Fibroblast of villous mesenchyme (primary cell): ENCODE measurements at places on chromosomes 4 and X. TPM values are rescaled to one million over a fixed set of nuclear protein-coding genes. Genes with fewer than 3 reads are reported as not detected.

ZMAT1 gene
- 0.43 and 0.64 TPM in 2 replicates for total RNA-seq

ELF4 gene
- total RNA-seq: 16.4 and 21.3 TPM in 2 replicates

CTAG1A gene
- total RNA-seq: not detected in 2 replicates

DYNLT3 gene
- total RNA-seq: 79.9 and 87.0 TPM in 2 replicates

EDA2R gene
- 8.1 and 18.1 TPM in 2 replicates for total RNA-seq

TNMD gene
- total RNA-seq: not detected in 2 replicates

PFKFB1 gene
- total RNA-seq: under 0.01 TPM in 1 of 2 replicates, not detected in the other

ELK1 gene
- total RNA-seq: 21.2 and 22.5 TPM in 2 replicates

TCEAL7 gene
- total RNA-seq: 37.0 and 44.5 TPM in 2 replicates

SUPT20HL2 gene
- under 0.01 TPM in 1 of 2 replicates, not detected in the other for total RNA-seq

MAGEB2 gene
- total RNA-seq: 2.6 TPM in 1 of 2 replicates, not detected in the other

OSTC gene
- total RNA-seq: 277 and 451 TPM in 2 replicates

STPG2 gene
- total RNA-seq: under 0.01 and 0.32 TPM in 2 replicates

SULT1E1 gene
- total RNA-seq: under 0.01 and 0.97 TPM in 2 replicates

AADAT gene
- total RNA-seq: 3.9 TPM in 2 replicates

FOXP3 gene
- under 0.01 TPM in 1 of 2 replicates, not detected in the other for total RNA-seq

HSFX3 gene
- not detected in 2 replicates for total RNA-seq

ERAS gene
- not detected in 2 replicates for total RNA-seq

TRMT10A gene
- 4.5 and 5.6 TPM in 2 replicates for total RNA-seq

GCNA gene
- 1.6 and 2.6 TPM in 2 replicates for total RNA-seq

MAML3 gene
- total RNA-seq: 4.2 and 6.5 TPM in 2 replicates

TRPC3 gene
- total RNA-seq: 0.97 and 1.3 TPM in 2 replicates

P2RY4 gene
- not detected in 2 replicates for total RNA-seq

CHST7 gene
- 10.0 and 13.8 TPM in 2 replicates for total RNA-seq

ZFYVE28 gene
- 3.2 and 12.1 TPM in 2 replicates for total RNA-seq

TRIM75 gene
- total RNA-seq: 0.32 TPM in 1 of 2 replicates, not detected in the other

SYP gene
- total RNA-seq: under 0.01 TPM in 1 of 2 replicates, not detected in the other

SLC26A1 gene
- total RNA-seq: under 0.01 and 0.32 TPM in 2 replicates

CHRDL1 gene
- total RNA-seq: under 0.01 TPM in 2 replicates

MAGEA2B gene
- not detected in 2 replicates for total RNA-seq

TMPRSS11B gene
- total RNA-seq: not detected in 2 replicates

FANCB gene
- total RNA-seq: 8.4 and 17.3 TPM in 2 replicates

SMIM10 gene
- total RNA-seq: 4.3 and 6.8 TPM in 2 replicates

CT55 gene
- total RNA-seq: not detected in 2 replicates

COL4A6 gene
- 0.32 and 1.7 TPM in 2 replicates for total RNA-seq

PAGE2B gene
- not detected in 2 replicates for total RNA-seq
